ENCODE measurements at places on chromosomes 7 and 10. TPM values are rescaled to one million over a fixed set of nuclear protein-coding genes. Genes with fewer than 3 reads are reported as not detected.

Gene PTF1A
- polyA plus RNA-seq: not detected

Gene ENO4
- polyA plus RNA-seq: not detected

Gene HSPA14
- polyA plus RNA-seq: 11.9 TPM

Gene NODAL
- polyA plus RNA-seq: 0.08 TPM

DNA sequence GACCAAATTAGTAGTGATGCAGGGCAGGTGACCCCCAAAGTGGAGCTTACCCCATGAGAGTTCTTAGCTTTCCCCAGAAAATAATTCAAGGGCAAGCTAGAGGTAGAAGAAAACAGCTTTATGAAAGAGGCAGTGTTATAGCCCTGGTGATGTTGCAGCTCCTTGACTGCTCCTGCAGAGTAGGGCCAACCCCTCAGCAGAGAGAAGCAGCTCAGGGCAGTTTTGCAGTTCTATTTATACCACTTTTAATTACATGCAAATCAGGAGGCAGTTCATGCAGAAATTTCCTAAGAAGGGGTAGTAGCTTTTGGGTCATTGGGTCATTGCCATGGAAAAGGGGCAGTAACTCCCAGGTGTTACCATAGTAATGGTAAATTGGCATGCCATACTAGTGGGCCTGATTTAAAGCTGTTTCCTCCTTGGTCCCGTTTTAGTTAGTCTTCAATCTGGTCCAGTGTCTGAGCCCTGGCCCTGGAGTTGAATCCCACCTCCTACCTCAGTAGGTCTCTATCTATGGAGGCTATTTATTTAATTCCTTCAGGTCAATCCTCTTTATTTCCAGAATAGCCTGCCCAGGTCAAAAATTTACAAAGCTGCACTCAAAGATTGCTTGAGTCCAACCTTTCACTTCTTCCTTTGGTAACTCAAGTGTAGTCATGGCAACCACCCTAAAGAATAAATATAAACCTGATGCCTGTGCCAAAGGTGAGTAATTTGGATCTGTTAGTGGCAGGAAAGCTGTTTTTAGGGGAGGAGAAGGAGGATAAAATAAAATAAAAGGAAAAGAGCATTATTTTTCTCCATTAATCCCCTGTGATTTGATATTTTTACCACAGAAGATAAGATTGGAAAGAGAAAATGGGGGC lies 29.5 kb downstream of the PLXDC2 start:
- DNase-seq: no peak

- DNase-seq: peak; percentile 85
Observed at GRCh38 chr7:66170309-66171231, 34.6 kb upstream of the TPST1 start.

- no peak for DNase-seq
Observed at GRCh38 chr10:65950075-65950474, 975.8 kb upstream of the LRRTM3 start.

DNA sequence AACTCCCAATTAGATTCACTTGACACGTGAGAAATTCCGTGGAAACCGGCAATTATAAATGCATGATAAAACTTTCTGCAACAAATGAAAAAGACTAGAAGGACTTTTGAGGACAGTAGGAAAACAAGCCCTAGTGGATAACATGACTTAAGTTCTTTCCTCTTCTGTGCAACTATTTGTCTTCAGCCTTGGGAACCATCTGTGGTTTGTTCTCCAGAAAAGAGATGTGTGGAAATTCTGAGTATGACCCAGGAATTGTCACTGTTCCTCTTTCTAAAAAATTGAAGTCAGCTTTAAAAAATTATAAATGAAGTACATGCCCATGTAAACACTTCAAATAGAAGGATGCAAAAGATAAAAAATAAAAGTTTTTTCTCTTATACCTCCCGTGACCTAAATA lies 128.6 kb upstream of the SVIL start:
- no peak for DNase-seq

DNA sequence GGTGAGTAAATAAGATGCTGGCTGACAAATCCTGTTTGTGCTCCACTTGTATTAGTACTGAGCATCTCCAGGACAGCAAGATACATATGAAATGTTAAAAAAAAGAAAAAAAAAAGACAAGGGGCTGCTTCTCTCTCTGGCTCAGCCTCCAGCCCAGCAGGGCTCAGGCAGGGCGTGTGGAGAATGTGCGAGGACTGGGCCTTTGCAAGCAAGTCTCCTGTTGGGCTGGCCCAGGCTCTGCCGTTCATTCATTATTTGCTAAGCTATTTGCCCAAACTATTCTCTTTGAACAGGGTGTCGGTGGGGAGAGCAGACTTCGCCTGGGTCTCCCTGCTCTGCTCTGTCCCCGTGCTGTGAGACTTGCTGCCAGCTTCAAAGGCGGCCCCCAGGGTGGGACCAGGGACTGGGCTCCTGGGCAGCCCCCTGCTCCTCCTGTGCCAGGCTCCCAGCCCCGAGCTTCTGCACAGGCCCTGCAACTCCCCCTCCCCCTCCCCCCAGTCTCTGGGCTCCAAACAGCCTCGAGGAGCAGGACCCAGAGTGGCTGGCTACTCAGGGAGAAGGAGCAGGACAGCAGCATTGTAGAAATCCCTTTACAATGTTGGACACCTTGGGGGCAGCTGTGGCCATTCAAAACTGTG lies 25.6 kb upstream of the MGMT start:
- DNase-seq: no peak

DNA sequence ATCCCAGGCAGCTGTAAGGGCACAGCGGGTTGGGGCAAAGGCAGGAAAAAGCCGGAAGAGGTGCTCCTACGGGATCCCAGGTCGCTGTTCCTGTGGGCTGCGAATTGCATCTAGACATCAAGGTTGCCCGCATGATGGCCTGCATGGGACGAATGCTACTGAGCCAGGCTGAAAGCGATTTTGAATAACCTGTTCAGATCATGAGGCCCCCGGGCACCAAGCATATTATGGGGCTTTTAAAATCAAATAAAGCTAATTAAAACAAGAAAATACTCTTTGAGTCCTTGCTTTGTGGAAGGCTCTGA lies 37.1 kb downstream of the CAMK2B start:
- DNase-seq: no peak

DNA sequence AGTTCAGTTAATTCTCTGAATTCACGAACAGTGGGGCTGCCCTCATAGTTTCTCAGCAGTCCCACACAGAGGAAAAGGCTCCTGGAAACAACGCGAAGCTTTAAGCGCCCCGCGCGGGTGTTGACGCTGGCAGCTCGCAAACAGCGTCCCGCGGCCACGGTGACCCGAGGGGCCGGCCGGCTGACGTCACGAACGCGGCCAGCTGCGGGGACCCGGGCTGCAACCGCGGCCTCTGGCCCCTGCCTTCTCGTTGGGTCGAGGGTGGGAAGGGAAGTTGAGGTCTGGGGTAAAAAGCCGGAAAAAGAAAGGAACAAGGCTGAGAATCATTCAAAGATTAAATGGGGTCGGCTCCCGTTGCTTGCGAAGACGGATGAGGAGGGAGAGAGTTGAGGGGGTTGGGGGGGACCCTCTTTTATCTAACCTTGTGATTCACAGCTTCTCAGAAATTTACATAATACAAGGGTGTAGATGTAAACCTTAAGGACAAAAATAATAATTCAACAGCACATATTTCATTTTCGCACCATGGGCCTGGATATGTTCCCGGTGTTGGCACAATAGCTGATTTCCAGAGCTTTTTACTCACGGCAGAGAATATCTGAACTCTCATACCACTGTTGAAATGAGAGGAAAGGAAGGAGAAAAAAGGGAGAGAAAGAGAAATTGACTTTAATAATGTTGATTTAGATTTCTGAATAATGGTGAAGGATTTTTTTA lies 7.3 kb upstream of the FEZF1 start:
- no peak for DNase-seq

DNA sequence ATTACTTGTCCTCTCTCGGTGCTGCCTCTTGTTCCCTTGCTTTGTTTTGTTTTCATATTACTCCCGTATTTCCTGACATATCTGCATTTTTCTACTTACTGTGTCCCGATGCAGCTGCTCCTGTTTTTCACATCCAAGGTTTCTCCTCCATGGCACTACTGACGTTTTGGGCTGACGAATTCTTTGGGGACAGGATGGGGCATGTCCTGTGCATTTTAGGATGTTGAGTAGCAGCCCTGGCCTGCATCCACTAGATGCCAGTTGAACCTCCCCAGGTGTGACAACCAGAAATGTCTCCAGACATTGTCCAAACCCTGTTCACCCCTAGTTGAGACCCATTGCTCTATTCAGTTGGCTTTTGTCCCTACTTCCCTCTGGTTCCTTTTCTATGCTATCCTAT lies 12.4 kb downstream of the ZNF789 start:
- no peak for DNase-seq

GRCh38 chr10:9868499-9868898 lies 1149.2 kb upstream of the CELF2 start:
- DNase-seq: no peak

GRCh38 chr10:101570428-101571270 lies 17.4 kb downstream of the POLL start:
- no peak for DNase-seq

Measured in psoas muscle (tissue), 8 donors.